ENCODE measurements at places on chromosomes 7 and 10. TPM values are rescaled to one million over a fixed set of nuclear protein-coding genes. Genes with fewer than 3 reads are reported as not detected.

The BBIP1 gene
- total RNA-seq = 29.9 TPM

DNA sequence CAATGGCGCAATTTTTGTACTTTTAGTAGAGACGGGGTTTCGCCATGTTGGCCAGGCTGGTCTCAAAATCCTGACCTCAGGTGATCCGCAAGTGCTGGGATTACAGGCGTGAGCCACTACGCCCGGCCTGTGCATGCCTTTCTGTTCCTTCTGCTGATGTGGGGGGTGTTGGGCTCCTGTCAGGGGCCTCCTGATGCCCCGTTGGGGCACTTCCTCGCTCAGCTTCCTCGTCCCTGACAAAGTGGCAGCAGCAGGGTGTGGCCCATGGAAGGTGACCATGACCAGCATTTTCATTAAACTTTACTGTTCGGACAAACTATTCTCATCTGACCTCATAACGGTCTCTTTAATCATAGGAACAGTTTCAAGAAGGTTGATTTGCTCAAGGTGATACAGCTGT is 69.4 kb downstream of the TBXAS1 start:
- no peak for DNase-seq

The NKX2-3 gene
- total RNA-seq = not detected

The NEURL1 gene
- total RNA-seq = 17.6 TPM

The TBC1D12 gene
- total RNA-seq = 8.0 TPM

DNA sequence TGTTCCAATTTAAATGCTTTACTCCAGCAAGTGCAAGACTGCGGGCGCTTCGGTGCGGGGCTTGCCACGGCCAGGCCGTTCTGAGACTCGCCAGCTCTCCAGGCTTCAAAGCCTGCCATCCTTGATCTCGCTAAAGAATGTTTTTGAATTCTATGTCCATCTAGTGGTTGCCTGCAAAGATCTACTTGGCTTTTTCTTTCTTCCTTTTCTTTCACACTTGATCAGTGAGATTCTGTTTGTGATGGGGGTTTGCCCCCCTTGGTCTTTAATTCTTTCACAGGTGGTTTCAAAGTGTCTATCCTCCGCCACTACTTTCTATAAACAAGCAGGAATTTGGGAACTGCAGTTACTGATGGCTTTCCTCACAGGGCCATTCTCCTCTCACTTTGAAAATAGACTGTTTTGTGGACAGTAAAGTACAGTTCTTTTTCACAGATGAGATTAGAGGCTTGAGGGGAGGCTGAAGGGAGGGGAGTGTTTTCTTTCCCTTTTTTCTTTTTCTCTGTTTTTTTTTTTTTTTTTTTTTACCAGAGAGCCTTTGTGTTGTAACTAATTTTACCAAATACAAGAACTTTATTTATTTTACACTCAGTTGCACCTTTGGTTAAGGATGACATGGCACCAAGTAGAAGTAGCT is 15.2 kb upstream of the FBXW4 start:
- DNase-seq = no peak

GRCh38 chr10:69687426-69687825 is 57.4 kb downstream of the FAM241B start:
- DNase-seq = no peak

DNA sequence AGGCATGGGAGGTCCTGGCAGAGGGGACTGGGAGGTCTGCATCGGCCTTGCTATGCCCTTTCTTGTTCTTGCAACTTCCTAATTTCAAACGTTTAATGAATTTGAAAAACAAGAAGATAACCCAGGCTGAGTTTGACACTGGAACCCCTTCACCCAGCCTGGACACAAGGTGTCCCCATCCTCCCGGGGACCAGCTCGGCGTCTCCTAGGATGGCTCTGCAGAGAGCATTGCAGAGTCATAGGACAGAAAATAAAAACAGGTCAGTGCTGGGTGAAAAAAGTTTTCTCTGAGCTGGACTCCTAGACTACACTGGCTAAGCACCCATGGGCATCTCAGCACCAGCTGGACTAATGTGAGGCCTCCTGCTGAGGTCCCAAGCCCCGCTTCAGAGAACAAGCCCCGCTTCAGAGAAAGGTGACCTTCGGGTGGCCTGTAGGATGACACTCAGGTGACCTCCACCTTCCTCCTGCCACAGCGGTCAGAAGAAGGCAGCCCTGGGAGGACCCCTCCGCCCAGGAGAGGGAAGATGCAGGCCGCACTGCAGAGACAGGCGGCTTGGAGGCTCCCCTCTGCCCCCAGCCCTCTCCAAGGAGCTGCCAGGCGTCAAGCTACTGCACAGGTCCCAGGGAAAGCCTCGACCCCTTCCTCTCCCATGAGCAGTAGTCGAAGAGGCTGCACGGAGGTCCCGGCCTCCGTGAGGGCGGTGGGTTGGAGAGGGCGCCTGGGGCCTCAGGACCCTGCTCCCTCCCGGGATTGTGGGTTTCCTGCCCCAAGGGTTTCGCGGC is 9.3 kb upstream of the UNCX start:
- no peak for DNase-seq

DNA sequence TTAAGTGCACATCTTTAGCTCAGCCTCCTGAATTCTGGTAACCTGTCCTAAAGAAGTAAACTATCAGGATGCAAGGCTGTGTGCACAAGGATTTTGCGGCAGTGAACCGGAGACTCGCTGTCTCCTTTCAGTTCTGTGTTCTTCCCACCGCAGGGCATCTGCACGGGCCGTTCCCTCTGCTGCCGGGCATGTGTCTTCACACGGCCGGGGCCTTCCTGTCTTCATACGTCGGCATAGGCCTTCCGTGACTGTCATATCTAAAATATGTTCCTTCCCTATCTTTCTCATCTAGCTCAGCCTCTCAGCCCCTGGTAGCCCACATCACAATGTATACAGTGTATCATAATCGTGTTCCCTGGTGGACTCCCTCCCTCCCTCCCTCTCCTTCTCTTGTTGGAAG is 16.4 kb downstream of the PALD1 start:
- no peak for DNase-seq

- DNase-seq = no peak
These were observed 71.6 kb upstream of the ANKRD1 start for GRCh38 chr10:90992462-90992861.

DNA sequence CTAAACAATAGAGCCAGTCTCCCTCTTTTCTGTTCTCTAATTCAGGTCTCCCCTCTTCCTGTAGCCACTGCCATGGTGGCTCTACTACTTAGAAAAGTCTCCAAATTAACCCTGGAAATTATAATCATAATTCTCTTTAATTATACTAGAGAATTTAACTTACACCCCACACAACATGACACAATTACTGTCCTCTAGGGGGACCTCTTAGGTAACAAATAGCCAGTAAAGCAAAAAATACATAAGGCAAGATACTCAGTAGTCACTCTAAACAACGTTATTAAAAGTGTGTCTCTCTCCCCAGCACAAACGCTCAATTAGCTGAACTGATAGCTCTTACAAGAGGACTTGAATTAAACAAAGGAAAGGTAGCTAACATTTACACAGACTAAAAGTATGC is 44.3 kb upstream of the ZNF107 start:
- no peak for DNase-seq

DNA sequence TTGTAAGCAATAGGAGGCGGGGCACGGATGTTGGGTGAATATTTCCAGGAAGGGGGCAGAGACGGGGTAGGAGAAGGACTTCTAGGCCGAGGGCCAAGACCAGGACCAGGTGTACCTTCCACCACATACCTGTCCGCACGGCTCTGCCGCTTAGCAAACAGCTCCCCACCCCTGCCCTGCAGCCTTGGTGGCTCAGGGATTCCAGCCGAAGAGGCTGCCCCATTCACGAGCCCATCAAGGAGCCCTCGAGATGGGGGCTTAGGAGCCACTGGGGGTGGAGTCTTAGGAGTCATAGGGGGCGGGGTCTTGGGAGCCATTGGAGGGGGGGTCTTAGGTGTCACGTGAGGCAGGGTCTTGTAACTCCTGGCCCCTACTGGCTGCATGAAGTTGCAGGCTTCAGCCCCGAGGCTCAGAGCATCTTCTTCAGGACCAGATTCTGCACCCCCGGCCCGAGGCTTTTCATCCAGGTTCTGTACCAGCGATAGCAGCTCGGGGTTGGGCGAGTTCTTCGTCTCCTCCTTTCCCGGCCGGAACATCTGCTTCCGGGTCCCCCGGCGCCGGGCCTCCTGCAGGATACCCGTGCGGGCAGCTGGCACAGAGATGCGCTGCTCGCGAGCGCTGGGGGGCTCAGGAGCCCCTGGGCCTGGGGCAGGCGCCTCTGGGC is 6.1 kb upstream of the MYOZ1 start:
- DNase-seq = peak; percentile 23

DNA sequence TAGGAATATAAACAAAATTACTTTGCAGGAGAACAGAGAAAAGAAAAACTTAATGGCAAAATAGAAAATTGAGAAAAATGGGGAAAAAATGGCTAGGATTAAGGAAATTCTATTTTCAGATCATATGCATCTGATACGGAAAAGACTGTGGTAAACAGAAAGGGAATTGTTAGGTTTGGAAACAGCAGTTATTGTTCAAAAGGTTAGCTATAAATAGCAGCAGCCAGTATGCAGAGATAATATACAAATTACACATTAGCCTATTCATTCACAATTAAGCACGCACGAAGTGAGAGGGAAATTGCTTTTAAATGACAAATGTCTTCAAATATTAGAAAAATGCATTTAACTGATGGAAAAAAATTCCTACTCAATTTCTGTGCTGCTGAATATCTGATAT is 224.1 kb upstream of the FAM3C start:
- DNase-seq = no peak

DNA sequence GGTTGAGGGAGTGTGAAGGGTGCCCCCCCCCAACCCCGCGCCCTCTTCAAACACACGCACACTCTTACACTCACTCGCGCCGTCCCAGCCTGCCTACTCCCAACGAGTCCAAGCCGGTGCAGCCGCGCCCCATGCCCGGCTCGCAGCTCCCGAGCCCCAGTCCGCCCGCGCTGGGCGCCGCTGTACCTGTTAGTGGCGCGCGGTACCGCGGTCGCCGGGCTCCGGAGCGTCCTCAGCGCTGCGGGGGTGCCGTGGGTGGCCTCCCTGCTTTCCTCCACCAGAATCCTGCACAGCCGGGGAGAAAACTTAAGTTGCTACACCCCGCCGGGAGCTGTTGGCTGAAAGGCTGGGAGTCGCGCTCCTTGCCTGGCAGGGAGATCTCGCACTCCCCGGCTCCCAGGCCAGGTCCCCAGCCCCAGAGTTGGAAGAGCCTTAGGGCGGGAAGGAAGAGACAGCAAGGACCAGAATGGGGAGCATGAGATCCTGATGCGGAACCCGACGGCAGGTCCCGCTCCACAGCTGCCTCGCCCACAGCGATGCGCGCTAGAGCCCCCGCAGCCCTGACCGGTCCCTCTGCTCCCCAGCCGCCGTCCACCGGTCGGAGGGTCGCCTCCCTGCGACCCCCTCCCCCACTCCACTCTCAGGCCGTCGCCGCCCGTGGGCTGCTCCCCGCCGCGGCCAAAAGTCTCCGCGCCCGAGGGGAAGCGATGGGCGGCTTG is 863 bp downstream of the ST8SIA6 start:
- DNase-seq = peak; percentile 41

The UCN3 gene
- 1.3 TPM for total RNA-seq

GRCh38 chr7:22683379-22683778 is 43.6 kb upstream of the IL6 start:
- no peak for DNase-seq

DNA sequence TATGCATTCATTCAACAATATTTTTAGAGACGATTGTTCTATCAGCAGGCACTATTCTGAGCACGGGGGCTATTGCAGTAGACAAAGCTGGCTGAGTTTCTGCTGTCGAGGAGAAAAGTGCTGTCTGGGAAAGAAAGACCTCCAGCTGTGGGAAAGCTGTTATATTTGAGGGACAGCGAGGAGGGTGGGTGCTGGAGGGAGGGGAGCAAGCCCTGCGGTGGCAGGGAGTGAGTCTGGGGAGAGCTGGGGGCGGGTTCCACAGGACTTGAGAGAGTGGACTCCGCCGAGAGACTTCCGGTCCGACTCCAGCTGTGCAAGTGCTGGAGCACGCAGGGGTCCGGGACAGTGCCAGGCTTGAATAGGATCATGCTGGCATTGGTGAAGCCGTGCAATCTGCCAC is 602.1 kb upstream of the FOXK1 start:
- no peak for DNase-seq

The AKR1C8 gene
- total RNA-seq = not detected

The CFAP46 gene
- total RNA-seq = 15.4 TPM

The THSD7A gene
- total RNA-seq = 4.7 TPM

GRCh38 chr7:68258609-68259008 is 1262.0 kb downstream of the TYW1 start:
- DNase-seq = no peak

DNA sequence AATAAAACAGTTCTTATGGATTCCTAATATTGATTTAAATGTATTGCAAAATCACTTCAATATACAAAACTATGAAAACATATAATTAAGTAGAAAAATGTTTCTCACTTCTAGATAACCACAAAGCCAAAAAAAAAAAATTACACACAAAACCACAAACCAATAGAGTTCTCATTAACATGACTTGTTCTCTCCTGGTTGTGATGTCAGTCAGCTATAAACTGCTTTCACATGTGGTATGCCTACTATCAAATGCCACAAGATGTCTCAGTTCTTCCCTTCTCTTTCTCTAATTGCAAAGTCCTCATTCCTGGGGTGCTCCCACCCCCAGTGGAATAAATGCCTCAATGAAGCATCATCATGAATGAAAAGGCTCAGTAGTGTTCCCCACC is 16.6 kb downstream of the GNAI1 start:
- no peak for DNase-seq

The GPNMB gene
- 0.98 TPM for total RNA-seq

The ACTA2 gene
- total RNA-seq = 6.0 TPM

- DNase-seq = no peak
These were observed 114.9 kb upstream of the PTN start for GRCh38 chr7:137458399-137458798.

DNA sequence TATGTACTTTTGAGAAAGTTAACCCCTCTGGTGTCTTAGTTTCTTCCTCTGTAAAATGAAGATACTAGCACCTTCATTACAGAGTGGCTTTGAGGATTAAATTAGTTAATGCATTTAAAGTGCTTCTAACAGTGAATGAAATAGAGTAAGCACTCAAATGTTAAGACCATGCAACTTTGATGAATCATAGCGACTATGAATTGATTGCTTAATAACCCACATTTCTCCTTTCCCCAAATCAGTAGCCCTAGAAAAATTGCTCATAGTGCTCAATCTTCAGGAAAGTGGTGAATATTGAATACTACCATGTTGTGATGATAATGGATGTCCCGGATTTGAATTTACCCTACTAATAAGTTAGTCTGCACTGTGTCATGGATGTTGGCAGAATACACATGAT is 48.1 kb downstream of the CD36 start:
- no peak for DNase-seq
